ENCODE measurements at places on chromosomes 3 and 15. TPM values are rescaled to one million over a fixed set of nuclear protein-coding genes. Genes with fewer than 3 reads are reported as not detected.

DNA sequence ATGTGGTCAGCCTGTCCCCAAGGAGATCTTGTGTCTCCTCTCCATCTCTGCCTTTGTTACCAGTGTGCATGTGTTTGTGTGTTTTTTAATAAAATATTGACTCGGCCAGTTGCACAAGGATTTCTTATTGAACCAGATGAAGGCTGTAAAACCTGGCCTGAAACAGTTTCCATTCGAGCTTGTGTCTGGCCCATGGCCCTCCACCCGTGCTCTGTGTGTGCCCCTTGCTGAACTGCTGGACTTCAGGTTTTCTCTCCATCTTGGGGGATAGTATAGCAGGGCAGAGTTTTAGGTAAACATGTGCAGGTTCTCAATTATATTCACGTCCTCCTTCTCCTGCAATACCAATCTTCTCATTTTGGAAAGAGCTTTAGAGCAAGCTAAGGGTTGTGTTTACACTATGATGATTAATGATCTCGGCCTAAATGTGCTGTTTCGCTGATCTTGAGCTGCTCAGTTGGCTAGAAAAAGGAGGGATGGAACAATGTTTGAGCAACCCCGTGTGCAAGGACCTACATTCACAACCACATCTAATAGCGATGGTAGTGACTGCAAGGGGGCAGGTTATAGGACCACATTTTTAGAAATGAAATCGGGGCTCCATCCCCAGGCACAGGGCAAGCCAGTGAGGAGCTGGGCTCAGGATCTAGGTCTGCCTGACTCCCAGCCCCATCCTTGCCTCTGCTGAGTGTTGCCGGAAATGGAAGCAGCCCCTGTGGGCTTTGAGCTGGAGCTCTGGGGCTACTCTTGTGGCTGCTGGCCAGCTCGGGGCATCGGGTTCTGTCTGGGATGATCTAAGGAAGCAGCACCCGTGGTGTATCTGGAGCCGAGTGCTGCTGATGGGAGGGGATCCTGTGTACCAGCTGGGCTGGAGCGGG is 47.7 kb downstream of the CMTM6 start:
- DNase-seq, result no peak

DNA sequence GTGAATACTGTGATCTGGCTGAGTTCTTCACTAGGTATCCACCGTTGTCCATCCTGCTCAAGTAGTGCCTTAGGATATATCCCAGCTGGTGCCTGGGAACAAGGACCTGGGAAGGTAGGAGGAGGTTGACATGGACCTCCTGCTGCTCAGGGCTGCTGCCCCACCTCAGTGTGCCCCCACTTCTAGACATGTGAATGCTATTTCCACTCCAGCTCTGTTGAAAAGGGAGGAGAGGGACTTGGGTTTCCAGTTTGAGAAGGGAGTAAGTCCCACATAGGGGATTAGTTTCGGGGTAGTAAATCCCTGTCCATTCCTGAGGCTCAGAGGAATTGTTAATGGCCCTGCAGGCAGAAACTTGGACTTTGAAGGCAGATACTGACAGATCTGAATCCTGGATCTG is 32.9 kb upstream of the ETV5 start:
- DNase-seq, result peak; percentile 50

DNA sequence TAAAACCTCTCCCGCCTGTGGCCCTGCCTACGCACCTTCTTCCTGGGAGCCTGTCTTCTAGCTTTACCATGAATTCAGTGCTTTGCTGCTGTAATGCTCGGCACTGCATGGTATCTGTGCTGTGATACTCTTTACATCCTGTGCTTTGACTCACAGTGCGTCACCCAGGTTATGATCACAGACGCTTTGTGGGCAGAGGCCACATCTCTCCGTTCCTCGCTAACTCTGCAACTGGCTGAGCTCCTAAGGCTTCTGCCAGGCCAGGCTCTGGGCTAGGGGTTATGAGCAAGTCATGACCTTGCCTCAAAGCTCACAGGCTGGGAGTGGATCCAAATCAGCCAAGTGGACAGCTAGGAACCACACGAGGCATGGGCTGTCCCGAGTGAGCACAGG is 23.2 kb downstream of the SPTBN5 start:
- no peak for DNase-seq

The SLC24A5 gene
- 2.0 TPM for polyA plus RNA-seq

- DNase-seq, result no peak
Observed at GRCh38 chr15:99390667-99391066, 139.4 kb downstream of the LRRC28 start.

GRCh38 chr3:45771166-45771775 is 25.1 kb downstream of the SLC6A20 start:
- no peak for DNase-seq

DNA sequence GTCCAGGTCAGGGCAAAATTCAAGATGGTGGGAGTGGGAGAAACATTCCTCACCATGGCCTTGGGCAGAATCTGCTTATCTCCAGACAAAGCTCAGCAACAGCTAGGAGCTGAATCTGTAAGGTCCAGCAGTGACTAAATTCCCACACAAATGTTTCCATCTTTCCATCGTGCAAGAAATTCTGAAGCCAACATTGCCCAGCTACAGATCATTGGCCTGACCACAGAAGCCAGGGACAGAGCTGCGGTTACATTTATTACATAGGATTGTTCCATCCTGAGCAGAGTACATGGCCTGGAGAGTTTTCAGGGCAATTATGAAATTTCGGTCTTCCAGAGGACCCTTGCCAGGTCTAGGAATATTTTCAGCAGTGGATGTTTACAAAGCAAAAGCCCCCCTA is 100.3 kb downstream of the LIPC start:
- no peak for DNase-seq

DNA sequence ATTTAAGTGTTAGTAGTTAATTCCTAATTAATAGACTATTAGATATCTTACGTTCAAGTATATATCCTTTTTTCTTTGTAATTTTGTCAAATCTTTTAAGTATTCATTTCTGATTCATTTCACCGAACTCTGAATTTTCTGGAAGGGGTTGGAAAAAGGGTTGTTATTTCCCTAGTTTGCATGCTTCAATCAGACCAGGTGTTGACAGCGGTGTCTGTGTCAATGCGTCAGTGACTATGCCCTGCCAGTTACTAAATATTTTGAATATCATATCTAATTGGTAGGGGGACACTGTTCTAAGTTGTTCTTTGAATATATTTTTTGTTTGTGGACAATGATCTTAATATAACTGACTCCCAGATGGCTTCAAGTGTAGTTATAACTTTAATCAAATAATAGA is 62.7 kb upstream of the TNFSF10 start:
- no peak for DNase-seq

DNA sequence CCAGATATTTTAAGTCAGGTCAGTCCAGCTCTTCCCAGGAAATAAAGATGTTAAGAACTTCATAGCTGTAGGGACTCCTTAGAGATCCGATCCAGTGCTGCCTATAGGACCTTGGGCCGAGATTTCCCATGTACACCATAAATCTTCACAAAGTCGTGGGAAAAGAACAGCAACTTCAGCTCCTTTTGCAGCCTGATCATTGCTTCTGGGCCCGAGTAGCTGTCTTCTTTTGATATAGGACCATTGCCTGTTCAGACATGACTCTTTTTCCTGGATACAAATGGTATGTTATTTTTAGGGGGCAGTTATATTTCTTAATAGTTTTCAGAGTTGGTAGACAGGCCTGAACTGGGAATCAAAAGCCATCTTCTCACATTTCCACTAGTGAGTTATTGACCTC is 20.5 kb downstream of the IL1RAP start:
- DNase-seq, result no peak

The NEK10 gene
- polyA plus RNA-seq, result 2.3 TPM

DNA sequence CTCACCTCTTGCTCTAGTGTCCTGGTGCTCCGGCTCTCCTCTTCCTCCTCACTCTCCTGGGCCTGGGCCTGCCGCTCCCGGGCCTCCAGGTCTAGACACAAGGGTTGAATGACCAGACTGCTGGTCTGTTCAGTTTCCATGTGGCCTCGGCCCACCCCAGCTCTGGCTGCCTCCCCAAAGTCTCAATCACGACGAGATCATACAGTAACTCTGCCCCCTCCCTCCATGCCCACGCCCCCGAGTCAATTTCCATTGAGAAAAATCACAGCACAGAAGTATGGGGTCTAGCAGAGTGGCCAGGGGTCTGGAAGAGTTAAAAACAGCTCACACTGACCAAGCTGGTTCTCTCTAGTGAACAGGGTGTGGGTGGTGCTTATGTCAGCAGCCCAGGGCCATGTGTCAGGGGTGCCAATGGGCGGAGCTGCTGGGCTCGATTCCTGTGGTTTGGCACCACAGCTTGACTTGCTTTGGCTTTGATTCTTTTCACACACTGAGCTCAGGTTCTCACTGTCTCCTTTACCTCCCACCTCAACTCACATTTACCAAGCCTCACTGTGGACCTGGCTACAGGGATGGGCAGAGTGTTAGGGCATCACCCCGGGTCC is 6.9 kb downstream of the C15orf62 start:
- no peak for DNase-seq

GRCh38 chr3:126288314-126288713 is 68.9 kb downstream of the KLF15 start:
- DNase-seq, result no peak

- no peak for DNase-seq
Observed at GRCh38 chr3:41974223-41974622, 12.3 kb upstream of the ULK4 start.

DNA sequence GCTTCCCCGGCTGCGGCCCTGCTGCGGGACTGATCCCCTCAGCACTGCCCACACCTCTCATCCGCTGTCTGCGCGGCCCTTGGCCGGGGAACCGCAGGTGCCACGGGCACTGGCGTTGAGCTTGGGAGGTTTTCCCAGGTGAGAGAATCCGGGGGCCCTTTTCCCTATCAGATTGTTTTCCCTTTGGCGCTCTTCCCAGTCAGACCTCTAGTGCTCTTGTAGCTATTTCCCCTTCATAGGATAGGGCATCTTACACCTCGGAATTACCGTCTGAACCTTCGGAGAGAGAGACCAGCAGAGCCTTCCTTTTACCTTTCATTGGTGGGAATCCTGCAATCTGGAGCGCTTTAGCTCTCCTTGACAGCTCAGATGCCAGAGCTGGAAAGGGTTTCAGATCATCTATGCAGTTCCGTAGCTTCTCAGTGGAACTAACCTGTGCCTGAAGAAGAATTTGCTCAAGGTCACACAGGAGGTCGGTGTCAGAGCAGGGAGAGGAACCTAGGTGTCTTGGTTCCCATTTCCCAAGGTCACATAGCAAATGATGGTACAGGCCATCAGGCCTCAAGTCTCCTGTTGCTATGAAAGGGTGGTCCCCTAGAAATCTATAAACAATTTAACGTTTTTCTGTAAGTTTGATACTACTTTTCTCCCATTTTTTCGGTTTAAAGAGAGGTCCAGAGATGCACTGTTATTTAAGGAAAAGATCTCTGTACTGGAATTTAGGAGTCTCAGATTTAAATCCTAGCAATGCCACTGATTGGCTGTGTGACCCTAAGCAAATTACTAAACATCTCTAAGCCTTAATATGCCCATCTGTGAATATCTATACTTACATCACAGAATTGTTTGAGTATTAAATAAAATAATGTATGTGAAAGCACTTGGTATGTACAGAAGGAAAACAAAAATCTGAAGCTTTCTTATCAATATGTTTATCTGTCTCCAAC is 916 bp downstream of the IDH3A start:
- DNase-seq, result no peak

DNA sequence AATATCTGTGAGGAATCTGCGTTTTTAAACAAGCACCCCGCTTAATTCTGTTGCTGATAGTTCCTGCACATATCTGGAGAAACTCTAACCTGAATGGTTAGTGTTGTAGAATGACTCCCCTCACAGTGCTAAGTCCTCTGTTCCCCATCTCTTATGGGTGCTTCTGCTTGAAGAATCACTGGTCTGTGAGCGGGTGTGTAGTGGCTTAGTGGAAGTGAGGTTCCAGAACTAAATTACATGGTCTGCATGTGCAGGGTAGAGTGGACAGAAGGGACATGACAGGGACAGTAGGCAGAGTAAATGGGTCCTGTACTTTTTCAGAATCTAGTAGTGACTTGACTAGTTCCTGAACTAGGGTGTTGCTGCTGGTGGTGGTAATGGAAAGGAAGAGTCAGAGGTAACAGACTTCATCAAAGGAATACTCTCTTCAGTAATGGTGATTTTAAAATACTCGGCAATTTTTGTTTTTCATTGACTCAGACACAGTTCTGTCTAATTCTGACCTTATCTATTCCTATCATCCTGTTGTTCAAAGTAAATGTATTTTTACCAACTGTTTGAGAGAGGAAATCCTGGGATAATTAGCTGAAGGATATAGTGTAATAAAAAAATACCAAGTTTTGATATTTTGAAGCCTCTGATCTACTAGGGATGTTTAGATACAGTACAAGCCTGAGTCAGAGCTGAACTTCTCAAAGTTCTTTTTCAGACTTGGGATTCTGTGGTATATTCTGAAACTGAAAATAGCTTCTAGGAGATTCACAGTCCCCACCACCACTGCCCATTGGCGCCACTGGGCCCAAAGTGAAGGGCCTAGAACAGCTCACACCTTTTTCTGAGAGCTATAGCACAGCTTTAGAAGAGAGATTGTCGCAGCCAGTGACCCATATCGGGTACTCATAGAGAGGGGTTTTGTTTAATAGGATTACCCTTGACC is 55.5 kb downstream of the FNDC3B start:
- DNase-seq, result no peak

GRCh38 chr15:93614386-93615104 is 525.5 kb upstream of the RGMA start:
- no peak for DNase-seq
